ENCODE measurements at places on chromosomes 6 and 20.

- no peak for DNase-seq
Observed at GRCh38 chr6:116990679-116991078, 113.6 kb downstream of the RFX6 start.

- DNase-seq: no peak
Observed at GRCh38 chr6:38131527-38131965, 312.0 kb downstream of the ZFAND3 start.

- no peak for DNase-seq
Observed at GRCh38 chr6:84775751-84776150, 11.4 kb upstream of the TBX18 start.

DNA sequence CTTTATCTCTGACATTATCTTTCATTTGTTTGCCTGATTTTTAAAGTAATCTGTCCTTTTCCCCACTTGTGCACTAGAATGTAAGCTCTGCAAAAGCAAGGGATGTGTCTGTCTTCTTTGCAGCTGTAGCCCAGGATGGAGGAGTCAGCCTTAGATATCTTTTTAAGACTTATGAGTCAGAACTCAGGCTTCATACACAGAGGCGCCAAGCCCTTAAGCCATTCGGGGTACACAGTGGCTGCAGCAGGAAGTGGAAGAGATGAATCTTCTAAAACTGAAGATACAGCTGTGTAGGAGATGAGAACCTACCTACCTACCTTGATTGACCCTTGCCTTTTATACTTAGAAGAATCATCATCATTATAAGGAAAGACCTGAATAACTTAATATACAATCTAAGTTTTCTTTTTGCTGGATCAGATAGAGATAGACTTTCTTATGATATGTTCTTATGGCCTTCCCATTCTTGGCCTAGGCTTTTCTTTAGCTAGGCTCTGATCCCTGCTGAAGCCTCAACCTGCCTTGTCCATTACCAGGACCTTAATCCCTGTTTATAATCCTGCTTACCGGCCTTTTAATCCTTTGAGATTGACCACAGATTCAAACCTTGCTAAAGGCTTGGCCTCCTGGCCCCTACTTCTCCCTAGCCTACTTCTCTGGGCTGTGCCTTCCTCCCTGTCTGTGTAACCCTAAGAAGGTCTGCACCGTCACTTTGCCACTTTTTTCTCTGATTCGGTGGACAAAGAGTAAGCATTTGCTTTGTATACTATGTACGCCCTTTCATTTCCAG, 304.5 kb downstream of the PRL start:
- DNase-seq: no peak

GRCh38 chr6:150349546-150349945, 19.3 kb upstream of the IYD start:
- no peak for DNase-seq

GRCh38 chr6:144585217-144585814, 300.2 kb downstream of the UTRN start:
- DNase-seq: peak; percentile 55

DNA sequence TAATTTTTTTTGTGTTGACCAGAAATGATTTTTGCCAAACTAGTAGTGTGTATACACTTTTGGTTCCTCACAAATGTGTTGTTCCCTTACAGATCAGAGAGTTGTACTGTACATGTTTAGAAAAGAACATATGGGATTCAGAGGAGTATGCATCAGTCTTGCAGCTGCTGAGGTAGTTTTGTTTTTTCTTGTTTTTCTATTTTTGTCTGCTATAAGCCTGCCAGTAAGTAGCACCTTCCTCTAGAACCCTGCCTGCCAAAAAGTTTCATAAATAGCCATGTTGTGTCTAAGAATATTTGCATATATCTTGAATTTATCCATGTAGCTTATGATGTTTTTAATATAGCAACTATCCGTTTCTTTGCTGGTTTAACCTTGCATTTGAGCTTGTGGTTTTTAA, 46.4 kb downstream of the ORC3 start:
- no peak for DNase-seq

DNA sequence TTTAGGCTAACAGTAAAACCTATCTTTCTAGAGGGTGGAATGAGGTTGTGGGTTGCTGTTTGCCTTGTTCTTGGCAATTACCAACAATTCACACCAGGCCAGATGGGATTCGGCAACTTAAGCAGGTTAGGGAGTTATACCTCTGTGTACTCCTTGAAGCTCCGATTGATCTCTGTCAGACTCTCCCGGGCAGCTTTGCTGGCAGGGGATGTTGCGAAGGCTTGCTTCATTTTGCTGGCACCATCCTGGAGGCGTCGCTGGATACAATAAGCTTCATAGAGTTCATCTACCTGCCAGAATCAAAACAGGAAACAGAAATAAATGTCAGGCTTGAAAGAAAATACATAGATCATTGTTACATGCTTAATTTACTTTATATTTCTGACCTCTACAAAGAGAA, 66.4 kb upstream of the ARMH2 start:
- no peak for DNase-seq

DNA sequence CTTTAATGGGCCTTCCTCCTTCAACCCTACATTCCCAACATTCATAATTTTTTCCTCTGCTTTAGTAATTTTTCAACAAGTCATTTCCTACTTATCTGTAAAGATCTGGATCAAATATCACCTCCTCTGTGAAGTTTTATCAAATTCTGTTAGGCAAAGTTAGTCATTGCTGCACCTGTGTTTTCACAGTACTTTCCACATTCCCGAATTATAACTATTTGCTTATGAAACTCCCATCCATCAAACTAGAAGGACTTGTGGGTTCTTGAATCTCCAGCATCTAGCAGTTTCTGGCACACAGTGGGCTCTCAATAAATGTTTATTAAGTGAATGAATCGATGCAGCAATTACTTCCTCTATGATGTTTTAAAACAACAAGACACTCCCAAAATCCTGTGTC, 257.6 kb downstream of the HDGFL1 start:
- DNase-seq: no peak

- no peak for DNase-seq
Observed at GRCh38 chr6:33071569-33071968, 1.9 kb downstream of the HLA-DPA1 start.

- no peak for DNase-seq
Observed at GRCh38 chr6:79780881-79781280, 149.8 kb downstream of the SH3BGRL2 start.

- no peak for DNase-seq
Observed at GRCh38 chr6:31272836-31273626, 1.1 kb upstream of the HLA-C start.

GRCh38 chr6:39937686-39938333, 3.5 kb upstream of the MOCS1 start:
- DNase-seq: no peak

- DNase-seq: no peak
Observed at GRCh38 chr6:8059129-8059528, 5.1 kb downstream of the BLOC1S5 start.

- DNase-seq: no peak
Observed at GRCh38 chr20:37856932-37857660, 45.8 kb upstream of the VSTM2L start.

DNA sequence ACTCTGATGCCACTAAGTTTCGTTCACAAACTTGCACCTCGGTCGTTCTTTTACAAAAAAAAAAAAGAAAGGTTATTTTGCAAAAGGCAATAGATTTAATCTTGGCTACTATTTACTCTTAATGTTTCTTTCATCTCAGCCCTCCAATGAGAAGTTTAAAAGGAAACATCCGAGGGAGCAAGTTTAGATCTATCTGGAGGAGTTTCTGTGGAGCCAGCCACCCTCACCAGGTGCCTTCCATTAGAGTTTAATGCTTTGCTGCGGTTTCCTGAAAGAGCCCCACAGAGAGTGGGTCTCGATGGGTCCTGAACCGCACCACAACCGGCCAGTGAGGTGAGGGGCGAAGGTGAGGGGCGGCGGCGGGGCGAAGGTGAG, 632 bp downstream of the PRKN start:
- no peak for DNase-seq

DNA sequence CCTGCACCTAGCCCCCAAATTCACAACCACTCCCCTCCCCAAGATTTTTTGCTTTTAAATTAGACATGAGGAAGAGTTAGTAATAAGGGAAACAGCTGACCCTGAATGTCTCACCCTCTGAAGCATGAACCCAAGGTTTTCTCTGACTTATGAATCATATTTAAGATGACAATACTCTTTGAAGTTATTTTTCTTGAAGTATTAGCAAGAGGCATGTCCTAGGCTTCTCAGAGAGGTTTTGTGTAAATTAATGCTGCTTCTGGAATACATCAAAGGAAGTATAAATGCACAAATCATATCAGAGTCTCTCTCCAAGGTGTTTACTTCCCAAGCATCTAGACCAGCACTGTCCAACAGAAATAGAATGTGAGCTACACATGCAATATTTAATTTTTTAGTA, 408.1 kb upstream of the MARCKS start:
- no peak for DNase-seq

DNA sequence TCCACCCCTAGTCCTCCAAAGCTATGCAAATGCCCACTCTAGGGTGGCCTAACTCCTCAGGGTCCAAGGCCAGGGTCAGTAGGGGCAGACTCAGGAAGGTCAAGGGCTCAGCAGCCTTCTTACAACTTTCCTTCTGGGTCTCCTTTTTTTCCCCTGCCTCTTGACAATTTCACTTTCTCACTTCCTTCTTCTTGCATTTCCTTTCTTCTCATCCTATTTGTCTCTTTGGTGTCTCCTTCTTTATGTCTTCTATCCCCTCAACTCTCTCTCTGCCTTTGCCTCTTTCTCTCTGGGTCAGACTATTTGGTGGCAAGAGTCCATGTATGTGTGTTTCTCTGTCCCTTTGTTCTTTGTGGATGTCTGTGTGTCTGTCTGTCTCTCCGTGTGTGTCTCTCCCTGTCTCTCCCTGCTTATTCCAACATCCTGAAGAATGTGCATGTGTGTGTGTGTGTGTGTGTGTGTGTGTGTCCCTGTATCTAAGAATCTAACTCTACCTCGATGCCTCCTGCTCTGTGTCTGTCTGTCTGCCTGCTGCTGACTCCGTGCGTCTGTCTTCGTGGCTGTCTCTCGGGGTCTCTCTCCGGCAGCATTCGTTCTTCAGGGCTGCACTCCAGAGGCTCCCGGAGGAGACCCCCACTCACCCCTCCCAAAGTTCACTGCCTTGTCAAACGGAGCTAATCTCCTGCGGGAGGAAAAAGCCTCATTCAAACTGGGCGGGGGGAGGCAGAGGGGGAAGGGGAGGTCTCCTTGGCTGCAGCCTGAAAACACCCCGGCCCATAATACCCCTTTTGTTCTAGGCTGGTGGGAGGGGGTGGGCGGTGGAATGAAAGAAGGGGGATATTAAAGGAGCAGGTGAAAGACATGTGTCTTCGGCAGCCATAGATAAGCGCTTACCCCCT, 51.7 kb upstream of the FOXP4 start:
- DNase-seq: no peak
